ENCODE measurements at places on chromosomes 1 and 21.

DNA sequence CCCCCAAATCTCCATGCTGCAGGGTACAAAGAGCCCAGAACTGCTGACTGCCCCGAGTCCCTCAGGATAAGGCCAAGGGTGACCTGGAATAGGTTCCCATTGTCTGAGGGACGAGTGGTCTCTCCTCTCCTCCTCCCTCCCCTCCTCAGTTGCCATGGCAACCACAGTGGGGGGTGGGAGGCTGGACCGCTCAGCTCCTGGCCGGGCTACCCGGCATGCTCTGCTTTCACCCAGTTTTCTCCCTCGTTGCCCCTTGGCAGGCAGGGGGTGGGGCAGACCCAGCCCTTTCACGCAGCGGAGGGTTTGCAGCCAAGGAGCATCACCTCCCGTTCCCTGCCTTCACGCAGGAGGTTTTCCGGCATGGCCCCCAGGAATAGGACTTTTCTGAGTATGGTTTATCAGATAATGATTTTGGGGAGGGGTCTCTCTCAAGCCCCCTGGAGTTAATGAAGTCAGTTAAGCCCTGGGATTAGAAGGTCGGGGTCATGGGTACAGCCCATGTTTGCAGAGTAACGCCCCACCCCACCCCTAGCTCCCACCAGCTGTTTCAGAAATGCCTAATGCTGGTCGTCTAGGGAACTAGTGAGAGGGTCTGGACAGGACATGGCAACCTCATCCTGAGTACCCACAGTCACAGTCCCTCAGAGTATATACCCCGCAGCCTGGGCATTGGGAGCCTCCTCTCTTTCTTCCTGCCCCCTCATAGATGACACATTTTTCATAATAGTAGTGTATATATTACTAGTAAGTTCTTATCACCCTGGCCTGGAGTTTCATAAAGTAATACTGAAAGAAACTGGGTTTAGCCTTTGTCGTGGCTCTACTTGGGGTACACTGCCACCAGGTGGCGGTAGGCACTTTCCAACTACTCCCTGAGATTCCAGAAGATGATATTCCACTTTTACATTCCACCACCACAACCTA, 20.7 kb downstream of the C1QB start:
- peak; percentile 57 for DNase-seq

DNA sequence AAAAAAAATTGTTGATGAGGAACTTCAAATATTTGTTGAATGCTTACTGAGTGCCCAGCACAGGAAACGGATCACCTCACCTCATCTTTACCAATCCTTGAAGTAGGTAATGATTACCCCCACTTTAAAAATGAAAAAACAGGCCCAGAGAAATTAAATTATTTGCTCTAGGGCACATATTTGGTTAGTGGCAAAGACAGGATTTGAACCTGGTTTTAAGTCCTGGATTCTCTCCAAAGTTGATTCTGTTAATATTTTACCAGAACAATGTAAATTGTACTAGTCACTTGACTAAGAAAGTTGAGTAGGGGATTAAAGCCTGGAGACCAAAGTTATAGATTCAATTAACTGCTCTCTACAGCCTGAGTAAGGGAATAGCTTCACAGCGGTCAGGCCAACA, 97.9 kb downstream of the GIPC2 start:
- no peak for DNase-seq

- DNase-seq = no peak
Measured at GRCh38 chr1:156826630-156827029, 10.0 kb upstream of the SH2D2A start.

- no peak for DNase-seq
Measured at GRCh38 chr1:39407896-39408640, 83.4 kb upstream of the BMP8A start.

- DNase-seq = no peak
Measured at GRCh38 chr1:118110580-118110979, 74.4 kb downstream of the SPAG17 start.

GRCh38 chr1:227357927-227358302, 39.6 kb upstream of the CDC42BPA start:
- DNase-seq = no peak

GRCh38 chr1:117209094-117209493, 1.6 kb downstream of the VTCN1 start:
- DNase-seq = no peak

DNA sequence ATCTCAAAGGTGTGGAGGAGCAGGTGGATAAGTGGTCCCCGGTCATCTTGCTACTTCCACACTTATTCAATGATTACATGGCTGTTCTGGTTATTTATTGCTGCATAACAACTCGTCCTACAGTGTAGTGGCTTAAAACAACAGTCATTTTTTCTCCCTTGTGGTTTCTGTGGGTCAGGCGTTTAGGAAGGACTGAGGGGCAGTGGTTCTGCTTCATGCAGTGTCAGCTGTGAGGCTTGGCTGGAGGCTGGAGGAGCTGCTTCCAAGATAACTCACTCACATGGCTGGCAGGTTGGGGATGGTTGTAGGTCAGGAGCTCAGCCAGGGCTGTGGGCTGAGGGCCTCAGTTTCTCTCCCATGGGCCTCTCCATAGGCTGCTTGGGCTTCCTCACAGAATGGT, 5.9 kb upstream of the SLC6A17 start:
- no peak for DNase-seq

GRCh38 chr1:204426035-204426436, 14.4 kb upstream of the PPP1R15B start:
- DNase-seq = peak; percentile 37
